Activated naive CD4-positive, alpha-beta T cell treated with anti-CD3 and anti-CD28 coated beads for 36 hours (primary cell): ENCODE measurements at places on chromosomes 13 and 19. TPM values are rescaled to one million over a fixed set of nuclear protein-coding genes. Genes with fewer than 3 reads are reported as not detected.

CEACAM1 gene
- 3.6 TPM for total RNA-seq

CYP2A7 gene
- not detected for total RNA-seq

UPK1A gene
- 0.21 TPM for total RNA-seq

CEACAM8 gene
- total RNA-seq = not detected

CD33 gene
- total RNA-seq = 1.1 TPM

KCTD12 gene
- 6.4 TPM for total RNA-seq

SPTBN4 gene
- total RNA-seq = 0.91 TPM

C19orf38 gene
- 4.4 TPM for total RNA-seq

PODNL1 gene
- 0.29 TPM for total RNA-seq

MATK gene
- total RNA-seq = 13.7 TPM

PEAK3 gene
- total RNA-seq = not detected

TTYH1 gene
- not detected for total RNA-seq

DLL3 gene
- total RNA-seq = 0.74 TPM

CYP4F3 gene
- 0.76 TPM for total RNA-seq

MYPOP gene
- 4.5 TPM for total RNA-seq

SHC2 gene
- not detected for total RNA-seq

ZNF302 gene
- 13.1 TPM for total RNA-seq

HSPB6 gene
- 0.40 TPM for total RNA-seq

ZNF729 gene
- not detected for total RNA-seq
